ENCODE measurements at places on chromosomes 3 and 15.

GRCh38 chr3:188531210-188531609 lies 377.3 kb downstream of the LPP start:
- DNase-seq, result no peak

DNA sequence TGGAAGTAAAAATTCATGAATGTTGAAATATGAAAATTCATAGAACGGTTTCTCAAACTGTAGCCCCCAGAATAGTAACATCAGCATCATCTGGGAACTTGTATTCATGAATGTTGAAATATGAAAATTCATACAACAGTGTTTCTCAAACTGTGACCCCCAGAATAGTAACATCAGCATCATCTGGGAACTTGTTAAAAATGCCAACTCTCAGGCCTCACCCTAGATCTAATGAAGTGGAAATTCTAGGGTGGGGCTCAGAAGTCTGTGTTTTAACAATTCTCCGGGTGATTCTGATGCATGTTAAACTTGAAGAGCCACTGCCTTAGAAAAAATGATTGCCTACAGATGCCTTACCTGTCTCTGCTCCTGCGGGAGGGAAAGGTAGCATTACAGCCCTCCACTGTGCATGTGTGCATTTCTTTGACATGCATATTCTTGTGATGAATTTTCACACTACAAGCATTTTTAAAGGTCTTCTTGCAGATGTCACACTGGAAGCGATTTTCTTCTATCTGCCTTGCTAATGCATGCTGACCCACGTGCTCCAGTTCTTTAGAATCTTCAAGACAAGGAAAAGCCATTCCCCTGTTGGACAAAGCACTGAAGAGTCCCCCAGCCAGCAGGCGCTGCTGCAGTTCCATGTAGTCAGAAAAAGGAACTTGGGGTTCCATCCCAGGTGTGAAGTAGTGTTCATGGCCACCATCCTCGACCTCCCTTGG lies 21.7 kb downstream of the BNC1 start:
- no peak for DNase-seq

- DNase-seq, result no peak
These were observed 362.7 kb upstream of the SUCLG2 start for GRCh38 chr3:68017069-68017468.

DNA sequence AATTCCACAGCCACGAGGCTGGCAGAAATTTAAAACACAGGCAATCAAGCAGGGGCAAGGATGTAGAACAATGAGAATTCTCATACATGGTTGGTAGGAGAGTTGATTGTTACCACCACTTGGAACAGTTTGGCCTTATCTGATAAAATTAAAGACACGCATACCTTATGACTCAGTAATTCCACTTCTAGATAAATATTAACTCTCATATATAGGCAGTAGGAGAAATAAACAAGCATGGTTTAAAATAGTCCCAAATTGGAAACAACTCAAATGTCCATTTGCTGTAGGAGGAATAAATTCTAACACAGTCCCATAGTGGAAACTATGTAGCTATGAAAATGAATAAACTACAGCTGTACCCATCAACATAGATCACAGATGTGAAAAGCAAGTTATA lies 42.3 kb upstream of the USP3 start:
- DNase-seq, result no peak

GRCh38 chr15:79157631-79158592 lies 67.3 kb upstream of the RASGRF1 start:
- no peak for DNase-seq

DNA sequence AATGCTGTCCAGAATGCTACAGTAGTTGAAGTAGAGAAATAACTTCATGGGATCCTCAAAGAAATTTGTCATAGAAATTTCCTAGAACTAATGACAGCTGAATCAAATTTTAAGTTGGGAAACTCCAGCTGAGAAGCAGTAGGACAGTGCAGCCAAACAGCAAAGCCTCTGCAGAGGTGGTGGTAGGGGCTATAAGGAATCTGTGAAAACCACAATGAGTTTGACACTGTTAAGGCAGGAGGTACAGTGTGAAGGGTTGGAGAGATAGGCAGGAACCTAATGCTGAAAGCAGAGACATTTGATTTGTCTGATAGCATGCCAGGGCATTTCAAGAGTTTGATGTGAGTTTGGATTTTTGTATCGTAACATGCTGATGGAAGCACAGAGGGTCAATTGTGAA lies 22.0 kb downstream of the ASTE1 start:
- no peak for DNase-seq

DNA sequence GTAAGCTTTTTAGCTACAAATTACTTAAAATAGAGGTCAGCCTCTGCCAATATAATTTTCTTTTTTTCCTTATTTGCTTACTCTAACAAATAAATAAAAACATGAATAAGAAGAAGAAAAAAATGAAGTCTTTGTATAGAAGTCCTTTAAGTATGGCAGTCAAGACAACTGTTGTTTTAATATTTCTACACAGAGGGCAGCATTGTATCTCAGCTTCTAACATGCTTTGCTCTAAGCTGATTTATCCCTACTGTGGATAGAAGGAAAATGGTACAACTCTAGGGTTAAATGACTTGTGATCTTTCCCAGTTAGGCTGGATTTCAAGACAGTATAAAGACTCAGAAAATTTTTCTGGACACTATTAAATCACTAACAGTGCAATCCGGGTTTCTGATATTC lies 104.3 kb upstream of the MEIS2 start:
- no peak for DNase-seq

- DNase-seq, result no peak
These were observed 189.0 kb downstream of the STT3B start for GRCh38 chr3:31721676-31722075.

GRCh38 chr3:129622933-129623332 lies 16.5 kb upstream of the PLXND1 start:
- DNase-seq, result no peak

DNA sequence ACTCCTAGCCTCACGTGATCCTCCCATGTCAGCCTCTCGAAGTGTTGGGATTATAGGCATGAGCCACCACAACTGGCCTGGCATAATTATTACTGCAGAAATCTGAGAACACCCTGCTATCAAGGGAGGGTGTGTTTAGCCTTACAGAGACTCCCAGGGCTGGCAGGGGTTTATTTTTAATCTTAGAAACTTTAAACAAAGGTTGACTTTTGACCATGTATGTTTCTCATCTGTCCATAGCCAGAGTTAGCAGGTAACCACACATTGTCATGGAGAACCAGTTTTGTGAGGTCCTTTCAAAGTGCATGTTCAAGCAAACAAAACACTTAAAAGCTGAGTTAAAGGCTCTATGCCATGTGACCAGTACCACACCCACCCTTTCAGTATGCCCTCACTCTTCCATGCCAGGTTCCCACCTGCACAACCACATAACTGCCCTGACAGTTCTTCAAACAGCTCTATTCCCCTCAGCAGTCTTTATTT lies 11.1 kb downstream of the SIAH2 start:
- DNase-seq, result no peak

- no peak for DNase-seq
These were observed 324.9 kb upstream of the SUCLG2 start for GRCh38 chr3:67979342-67979741.

- no peak for DNase-seq
These were observed 70.4 kb downstream of the CBLB start for GRCh38 chr3:105798381-105798934.

DNA sequence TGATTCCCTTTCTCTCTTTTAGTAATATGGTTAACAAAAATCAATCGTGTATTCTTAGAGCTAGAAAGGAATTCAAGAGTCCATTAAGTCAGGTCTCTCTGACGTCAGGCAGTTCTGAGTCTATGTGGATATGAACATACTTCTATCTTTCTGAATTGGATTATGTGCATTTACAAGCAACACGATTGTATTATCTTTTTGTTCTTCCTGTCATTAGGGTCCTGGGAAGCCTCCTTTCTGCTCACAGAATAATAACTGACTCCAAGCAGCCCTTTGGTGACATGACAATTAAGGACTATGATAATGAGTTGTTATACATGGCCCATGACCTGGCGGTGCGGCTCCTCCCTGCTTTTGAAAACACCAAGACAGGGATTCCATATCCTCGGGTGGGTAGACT lies 14.0 kb downstream of the EDEM1 start:
- no peak for DNase-seq

DNA sequence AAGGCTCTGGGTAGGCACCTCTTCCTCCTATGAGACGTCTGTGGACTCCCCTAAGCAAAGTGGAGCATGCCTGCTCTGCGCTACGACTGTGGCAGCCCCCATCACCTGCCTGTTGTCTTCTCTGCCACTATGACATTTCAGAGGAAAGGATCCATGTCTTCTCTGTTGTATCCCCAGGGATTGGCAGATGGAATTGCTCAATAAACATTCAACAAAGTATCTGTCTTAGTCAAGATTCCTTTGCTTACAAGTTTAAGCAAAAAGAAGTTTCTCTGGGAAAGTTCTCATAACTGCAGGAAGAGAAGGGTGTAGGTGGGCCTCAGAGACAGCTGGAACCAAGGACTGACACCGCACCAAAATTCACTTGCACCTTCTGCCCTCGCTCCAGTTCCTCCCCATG lies 34.3 kb downstream of the AMOTL2 start:
- DNase-seq, result no peak

DNA sequence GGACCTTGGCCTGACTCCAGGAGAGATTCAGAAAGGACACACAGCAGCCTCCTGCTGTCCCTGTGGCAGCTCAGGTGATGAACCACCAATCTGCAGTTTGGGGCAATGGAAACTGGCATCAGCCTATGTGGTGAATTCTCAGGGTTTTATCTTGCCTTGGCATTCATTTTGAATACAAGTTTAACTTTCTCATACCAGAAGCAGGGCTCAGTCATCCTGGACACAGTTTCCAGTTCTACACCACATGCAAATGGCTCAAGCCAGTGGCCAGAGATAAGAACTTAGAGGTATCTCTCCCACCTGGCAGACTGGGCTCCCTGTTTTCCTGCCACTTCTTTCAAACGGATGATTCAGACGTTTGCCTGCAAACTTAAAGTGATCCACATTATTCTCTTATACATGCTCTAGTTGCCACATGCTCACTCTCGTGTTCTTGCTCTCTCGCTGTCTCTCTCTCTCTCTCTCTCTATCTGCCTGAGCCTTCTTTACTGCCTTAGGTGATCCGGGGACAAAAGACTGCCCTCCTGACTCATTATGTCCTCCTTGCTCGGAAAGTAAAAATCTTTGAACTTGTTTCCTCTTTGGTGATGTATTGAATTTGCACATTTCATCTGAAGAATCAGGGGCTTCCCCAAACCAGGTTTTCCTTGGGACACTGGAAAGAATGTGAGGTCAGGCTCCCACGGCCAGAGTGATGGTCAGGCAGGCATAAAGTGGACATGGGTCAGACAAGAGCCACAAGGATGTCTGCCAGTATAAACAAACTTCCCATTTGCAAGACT lies 99.6 kb upstream of the STT3B start:
- DNase-seq, result no peak

DNA sequence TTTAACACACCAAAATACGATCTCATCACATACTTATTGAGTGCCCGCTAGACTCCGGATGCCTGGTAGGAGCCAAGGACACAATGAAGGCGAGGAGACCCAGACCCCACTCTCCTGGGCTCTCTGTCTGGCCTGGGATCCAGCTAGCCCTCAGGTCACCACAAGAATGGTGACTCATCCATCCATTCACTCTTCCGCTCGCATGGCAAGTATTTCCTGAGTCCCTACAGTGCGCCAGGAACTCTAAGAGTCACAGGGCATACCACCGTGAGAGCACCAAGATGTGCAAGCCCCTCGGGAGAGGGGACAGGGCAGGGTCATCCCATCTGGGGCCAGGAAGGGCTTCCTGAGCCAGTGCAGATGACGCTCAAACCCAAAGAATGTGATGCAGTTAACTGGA lies 101.6 kb upstream of the PRR20G start:
- no peak for DNase-seq

- DNase-seq, result no peak
These were observed 73.9 kb downstream of the ARNT2 start for GRCh38 chr15:80478075-80478474.

DNA sequence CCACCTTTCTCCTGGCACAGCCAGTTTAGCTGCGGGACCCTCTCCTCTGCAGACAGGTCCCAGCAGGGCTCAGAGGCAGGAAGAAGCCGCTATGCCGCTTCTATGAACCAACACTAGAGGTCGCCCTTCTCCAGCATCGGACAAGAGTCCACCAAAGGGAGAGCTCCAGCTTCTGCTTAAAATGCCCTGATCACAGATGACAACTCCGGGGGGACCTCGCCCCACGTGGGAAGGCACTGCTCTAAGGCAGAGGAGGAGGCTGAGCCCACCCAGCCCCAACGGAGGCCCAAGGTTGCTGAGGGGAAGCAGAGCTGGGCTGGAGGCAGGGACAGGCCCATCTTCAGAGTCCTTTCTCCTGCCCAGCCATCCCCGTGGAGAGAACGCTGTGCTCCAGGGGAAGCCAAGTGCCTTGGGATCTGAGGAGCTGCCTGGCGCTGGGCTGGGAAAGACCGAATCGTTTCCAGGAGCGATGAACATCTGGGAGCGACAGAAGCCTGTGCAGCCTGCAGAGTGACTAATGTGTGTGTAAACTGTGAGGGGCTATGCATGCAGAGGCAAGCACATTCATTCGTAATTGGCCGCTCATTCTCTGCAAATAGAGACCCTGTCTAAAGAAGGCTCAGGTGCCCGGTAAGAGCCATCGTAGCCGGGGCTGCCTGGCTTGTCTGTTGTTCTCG lies 43.5 kb upstream of the BDH1 start:
- no peak for DNase-seq

- DNase-seq, result no peak
These were observed 350.1 kb upstream of the PROK2 start for GRCh38 chr3:72134989-72135451.

GRCh38 chr3:73499787-73500186 lies 125.0 kb downstream of the PDZRN3 start:
- DNase-seq, result no peak

- DNase-seq, result no peak
These were observed 114.2 kb downstream of the AGBL1 start for GRCh38 chr15:86193716-86194380.

DNA sequence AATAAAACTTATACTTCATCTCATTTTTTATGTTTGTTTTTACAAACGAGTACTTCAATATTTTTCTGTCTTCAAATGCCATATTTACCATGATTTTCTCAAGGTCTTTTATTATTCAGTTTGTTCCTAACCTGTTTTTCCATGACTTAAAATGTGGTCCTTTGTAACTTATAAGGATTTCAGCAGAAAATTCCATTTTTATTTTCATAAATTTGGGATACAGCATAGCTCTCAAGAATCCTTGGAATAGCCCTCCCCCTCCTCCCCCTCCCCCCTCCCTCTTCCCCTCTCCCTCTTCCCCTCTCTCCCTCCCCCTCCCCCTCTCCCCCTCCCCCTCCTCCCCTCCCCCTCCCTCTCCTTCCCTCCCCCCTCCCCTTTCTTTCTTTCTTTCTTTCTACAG lies 14.9 kb upstream of the STX19 start:
- no peak for DNase-seq

DNA sequence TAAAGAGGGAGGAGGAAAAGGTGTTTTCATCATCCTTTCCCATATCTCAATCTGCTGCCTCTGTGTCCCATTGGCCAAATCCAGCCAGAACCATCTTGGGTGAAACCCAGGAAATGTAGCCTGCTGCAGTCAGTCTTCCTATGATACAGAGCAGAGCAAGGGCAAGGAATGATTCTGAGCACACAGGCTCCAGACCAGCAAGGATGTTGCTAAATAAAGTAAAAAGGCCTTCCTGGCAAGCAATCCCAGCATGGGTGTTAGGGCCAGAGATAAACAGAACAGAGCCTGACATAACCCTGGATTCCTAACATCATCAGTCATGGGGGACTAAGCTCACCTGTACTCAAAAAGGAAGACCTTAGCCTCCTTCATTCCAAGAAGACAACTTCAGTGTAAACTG lies 90.7 kb upstream of the AGTR1 start:
- DNase-seq, result no peak
